ENCODE measurements at places on chromosomes 4 and X.
A peak's percentile ranks its signal among the peaks of the same experiment; 100 is the strongest.

- DNase-seq: no peak
Measured at GRCh38 chr4:8909548-8909947, 37.9 kb upstream of the HMX1 start.

DNA sequence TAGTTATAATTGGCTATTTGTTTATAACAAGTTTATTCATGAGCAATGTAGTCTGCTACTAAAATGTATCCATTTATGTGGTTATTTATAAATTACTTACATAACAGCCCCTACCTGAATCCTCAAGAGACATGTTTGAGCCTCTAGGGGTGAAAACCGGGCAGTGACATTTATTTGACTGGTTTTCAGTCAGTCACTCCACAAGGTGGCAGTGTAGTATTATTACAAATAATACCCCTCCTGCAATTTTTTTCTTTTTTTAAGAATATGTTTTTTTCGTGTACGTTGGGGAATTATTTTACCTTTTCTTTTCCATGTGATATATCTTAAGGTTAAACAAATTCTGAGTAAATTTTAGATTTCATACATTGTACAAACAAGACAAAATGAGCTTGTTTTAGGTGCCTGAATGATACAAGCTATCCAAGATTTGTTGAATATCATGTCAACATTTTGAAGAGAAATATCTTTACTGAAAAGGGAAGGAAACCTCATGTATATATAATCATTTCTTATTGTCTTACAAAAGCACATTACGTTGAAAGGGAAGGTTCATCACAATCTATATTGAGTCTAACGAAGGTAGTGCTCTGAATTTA lies 598.7 kb upstream of the TECRL start:
- DNase-seq: peak; percentile 12

DNA sequence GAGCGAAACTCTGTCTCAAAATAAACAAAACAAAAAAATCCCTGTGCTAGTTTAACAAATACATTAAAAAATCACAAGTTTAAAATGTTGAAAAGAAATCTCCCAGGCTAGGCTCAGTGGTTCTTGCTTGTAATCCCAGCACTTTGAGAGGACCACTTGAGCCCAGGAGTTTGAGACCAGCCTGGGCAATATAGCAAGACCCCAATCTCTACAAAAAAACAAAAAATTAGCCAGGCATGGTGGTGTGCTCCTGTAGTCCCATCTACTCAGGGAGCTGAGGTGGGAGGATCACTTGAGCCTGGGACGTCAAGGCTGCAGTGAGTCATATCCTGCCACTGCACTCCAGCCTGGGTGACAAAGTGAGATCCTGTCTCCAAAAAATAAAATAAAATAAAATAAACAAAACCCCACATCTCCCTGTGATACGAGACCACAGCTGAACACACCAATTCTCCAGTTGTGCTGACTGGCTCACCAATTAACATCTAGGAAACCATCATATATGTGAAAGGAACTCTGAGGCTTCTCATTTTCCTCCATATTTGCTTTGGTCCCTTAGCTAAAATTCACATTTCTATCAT lies 7.3 kb downstream of the RPS4X start:
- peak; percentile 51 for DNase-seq

DNA sequence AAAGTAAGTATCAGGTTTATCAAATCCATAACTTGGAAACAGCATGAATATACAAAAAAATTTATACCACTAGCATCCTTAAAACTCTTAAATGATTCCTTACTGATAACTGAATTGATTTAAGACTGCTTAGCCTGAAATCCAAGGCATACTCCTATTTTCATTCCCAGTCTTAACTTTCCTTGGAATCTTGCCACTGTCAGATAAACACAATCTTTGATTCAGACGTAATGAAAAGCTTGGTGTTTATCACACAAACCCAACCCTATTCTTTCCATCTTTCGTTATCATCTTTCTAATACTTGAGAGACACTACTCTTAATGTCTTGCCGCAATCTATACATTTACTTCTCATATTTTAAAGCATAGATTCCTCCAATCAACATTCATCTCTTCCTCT lies 19.1 kb downstream of the C4orf17 start:
- no peak for DNase-seq

GRCh38 chrX:149044471-149044870 lies 460.6 kb downstream of the IDS start:
- DNase-seq: no peak

DNA sequence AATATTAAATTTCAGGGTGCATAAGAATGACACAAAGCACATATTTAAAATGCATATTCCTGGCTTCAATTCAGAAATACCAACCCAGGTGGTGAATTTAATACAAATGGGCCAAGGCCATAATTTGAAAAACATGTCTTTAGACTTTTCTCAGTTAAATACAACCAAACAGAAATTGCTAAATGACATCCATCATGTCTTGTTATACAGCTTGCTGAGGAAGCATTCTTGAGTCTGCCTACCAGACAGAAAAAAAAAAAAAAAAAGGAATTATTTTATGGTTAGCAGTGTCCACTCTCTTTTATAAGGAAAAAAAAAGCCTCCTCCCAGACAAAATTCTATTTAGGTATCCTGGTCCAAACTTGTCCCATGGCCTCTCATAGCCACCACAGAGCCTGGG lies 119.1 kb downstream of the PAPSS1 start:
- DNase-seq: no peak

- no peak for DNase-seq
Measured at GRCh38 chrX:10062352-10062751, 94.4 kb upstream of the CLCN4 start.

DNA sequence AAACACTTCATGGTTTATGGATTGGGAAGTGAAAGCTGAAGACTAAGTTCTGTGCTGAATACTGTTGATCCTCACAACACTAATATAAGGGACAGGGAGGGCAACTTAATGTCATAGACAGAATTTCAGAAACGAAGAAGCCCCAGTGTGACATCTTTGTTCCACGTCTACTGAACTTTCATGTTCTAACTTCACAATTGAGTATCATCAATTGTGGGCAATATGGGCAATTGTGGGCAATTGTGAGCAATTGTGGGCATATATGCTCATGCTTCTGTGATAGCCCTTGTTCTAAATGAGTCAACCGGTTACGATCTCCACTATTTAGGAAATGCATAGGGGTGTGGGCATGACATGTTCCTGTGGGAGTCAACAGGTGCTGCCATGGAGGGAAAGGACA lies 33.7 kb downstream of the CYBB start:
- DNase-seq: no peak

- peak; percentile 32 for DNase-seq
Measured at GRCh38 chr4:71456841-71457240, 118.0 kb downstream of the SLC4A4 start.

DNA sequence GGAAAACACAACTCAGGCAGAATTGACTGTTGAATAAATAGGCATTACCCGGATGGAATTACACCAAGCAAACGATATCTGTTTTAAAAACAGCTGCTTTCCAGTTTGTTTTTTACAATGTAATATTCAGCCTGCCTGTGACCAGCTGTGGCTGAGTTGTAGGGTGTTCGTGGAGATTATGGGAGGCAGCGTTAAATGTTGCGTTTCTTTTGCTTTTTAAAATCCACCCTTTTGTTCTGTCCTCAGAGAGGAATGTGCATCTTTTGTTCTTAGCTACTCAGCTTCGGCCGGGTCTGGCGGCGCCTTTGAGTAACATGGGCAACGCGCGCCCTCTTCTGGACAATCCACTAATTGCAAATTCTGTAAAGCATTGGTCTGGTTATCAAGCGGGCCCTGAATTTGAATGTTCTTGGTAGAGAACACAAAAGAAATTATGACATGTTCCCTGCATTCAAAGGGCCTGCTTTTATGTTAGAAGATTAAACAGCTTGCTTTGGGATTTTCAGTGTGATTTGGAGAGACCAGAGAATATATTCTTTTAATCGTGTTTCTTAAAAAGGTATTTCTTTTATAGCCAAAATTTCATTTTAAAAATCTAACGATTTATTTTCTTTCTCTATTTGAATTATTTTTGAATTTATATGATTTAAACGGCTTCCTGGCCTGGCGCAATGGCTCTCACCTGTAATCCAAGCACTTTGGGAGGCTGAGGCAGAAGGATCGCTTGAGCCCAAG lies 76.3 kb upstream of the TRIM2 start:
- peak; percentile 31 for DNase-seq

- no peak for DNase-seq
Measured at GRCh38 chr4:101153653-101154052, 193.7 kb downstream of the PPP3CA start.

- no peak for DNase-seq
Measured at GRCh38 chr4:35500812-35501211, 743.5 kb downstream of the ARAP2 start.

Measured in RCC 7860 (cell line).